CD4-positive, alpha-beta T cell treated with Interleukin-21 for 1 hour (primary cell): ENCODE measurements at places on chromosomes 5 and 9.

- DNase-seq: no peak
Measured at GRCh38 chr5:161340012-161340411, 206.5 kb downstream of the GABRB2 start.

GRCh38 chr5:151904909-151905308 lies 19.7 kb downstream of the GLRA1 start:
- DNase-seq: no peak

DNA sequence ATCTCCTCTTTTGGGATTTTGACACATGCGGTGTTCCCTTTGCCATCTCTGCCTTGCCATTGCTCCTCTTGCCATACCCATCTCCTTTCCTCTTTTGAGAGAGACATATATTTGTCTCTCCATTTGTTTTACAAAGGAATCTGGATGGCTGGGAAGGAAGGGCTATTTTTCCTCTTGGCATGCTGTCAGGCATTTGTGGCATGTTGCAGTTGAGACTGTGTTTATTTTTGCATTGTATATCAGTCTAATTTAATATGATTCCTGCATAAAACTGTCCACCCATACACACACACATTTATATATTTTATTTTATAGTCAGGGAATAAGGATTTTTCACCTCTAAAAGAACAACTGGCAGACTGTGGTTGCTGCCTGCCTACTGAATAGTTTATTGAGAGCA lies 1105.8 kb upstream of the SEMA6A start:
- no peak for DNase-seq

DNA sequence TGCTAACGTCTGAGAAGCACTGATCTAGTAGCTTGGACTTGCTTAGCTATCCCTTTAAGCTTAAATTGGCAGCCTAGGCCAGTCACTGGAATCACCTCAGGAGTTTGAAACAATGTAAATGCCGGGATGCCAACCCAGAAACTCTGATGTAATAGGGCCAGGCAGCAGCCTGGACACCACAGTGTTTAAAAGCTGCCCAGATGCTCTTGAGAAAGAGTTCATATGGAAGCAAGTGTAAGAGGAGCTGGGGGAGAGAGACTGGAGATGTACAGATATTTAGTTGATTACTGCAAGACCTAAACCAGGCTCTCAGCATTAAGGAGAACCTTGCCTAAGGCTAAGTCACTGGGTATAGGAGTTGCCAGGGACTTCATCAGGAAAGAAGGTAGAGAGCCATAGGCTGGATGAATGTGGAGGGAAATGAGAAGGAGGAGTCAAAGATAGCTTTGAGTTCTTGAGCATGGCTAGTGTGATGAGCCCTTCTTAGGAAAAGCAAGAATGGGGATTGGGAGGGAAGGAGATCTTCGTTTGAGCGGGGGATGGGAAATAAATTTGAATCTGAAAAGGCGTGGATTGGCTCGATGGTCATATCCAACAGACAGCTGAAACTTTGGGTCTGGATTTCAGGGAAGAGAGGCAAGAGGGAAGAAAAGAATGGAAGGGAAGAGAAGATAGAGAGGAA lies 392.9 kb upstream of the WWC1 start:
- no peak for DNase-seq

- peak; percentile 27 for DNase-seq
Measured at GRCh38 chr5:174724484-174725260, at the start of gene MSX2. Gene MSX2, plus strand, starts transcription at chr5:174724582. Its CDS starts 78 bp downstream, at chr5:174724660.

- DNase-seq: peak; percentile 56
Measured at GRCh38 chr5:87340716-87341115, 72.0 kb downstream of the CCNH start.

DNA sequence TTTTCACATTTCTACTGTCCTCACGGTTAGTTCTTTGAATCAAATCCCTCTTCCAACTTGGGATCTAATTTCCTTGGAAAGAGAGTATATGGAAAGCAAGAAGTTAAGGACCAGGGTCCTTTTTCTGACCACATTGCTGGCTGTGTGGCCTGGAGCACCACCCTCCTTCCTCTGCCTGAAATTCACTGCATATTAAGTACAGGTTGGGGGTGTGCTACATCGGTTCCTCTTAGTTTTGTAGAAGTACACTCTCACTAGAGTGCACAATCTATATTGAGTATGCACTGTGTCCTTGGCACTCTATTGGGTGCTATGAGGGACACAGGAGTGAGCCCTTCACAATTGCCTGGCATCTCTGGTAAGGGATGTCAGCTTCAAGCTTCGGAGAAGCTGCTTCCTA lies 53.8 kb upstream of the KLF9 start:
- no peak for DNase-seq

- DNase-seq: peak; percentile 25
Measured at GRCh38 chr5:40649463-40650030, 30.2 kb upstream of the PTGER4 start.

GRCh38 chr9:374736-375135 lies 160.1 kb downstream of the DOCK8 start:
- no peak for DNase-seq

- no peak for DNase-seq
Measured at GRCh38 chr9:88538311-88539085, 3.5 kb downstream of the NXNL2 start.

DNA sequence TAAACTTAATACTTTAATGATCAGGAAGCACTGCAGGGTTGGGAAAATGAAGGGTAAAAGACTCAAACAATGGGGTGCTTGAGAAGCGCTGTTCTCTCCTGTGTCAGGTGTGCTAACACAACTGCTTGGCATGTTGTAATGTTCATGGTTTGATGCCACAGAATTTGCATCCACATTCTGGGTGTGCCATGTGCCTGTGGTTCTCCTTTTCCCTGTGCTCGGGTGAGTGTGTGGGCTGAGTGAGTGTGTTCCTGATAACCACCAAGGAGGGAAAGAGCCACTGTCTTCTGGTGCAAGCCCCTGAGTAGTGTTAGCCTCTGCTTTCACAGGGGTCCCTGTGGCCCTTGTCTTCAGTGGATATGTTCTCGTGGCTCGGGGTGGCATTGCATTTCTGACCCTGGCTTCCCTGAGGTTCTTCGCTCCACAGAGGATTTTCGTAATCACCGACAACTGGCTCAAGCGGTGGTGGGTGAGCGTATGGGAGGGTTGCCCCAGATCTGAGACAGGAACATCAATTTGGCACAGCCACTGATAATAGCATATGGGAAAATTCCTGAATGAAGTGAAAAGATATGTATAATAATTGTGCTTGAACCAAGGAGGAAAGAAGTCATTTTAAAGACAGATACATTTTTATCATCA lies 102.0 kb downstream of the MVB12B start:
- DNase-seq: no peak

GRCh38 chr5:148884339-148885020 lies 58.1 kb downstream of the ADRB2 start:
- DNase-seq: no peak

- DNase-seq: no peak
Measured at GRCh38 chr9:37363124-37363523, 59.4 kb upstream of the GRHPR start.

- DNase-seq: no peak
Measured at GRCh38 chr9:87152256-87152655, 204.9 kb upstream of the GAS1 start.

DNA sequence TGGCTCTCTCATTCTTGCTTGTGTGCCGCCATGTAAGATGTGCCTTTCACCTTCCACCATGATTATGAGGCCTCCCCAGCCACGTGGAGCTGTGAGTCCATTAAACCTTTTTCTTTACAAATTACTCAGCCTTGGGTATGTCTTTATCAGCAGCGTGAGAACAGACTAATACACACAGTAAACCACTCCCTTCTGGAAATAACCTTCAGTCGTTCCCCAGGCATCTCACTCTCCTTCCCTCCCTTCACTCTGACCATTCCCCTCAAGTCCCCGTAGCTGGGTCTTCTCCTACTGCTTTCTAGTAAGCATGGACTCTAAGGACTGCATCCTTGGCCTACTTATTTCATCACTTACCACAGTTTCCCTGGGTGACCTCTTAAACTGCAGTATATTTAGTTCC lies 493.9 kb downstream of the CCDC171 start:
- DNase-seq: no peak

DNA sequence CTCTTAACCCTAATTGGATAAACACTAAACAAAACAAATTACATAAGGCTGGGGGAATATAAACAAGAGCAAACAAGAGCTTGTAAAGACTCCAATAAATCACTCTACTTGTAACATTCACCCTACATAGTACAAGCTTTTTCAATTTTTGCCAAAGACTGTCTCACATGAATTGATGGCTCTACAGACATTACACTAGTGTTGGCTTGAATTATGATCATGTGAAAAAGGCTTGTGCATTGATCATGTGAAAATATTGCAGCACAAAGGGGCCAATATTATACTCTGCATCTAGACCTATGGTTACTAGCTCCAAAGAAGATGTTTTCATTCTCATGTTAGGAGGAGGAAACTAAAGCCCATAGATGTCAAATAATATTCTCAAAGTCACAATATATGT lies 212.6 kb downstream of the MCTP1 start:
- DNase-seq: no peak

DNA sequence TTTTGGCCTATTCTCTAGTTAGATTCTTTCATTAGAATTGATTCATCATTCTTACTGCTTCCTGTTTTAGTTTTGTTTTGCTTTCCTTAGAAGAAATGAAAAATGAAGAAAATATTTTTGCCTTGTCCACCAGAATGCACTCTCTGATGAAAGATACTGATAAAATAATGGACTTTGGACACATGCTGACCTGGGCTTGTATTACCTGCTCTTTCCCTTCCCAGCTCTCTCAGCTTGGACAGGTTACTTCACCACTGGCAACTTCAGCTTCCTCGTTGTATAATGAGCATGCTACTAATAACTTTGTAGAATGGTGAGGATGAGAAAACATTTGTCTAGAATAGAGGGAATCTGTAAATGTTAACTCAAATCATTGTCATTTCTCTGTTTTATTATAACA lies 1468.1 kb upstream of the WWC1 start:
- DNase-seq: no peak

GRCh38 chr9:70692431-70692830 lies 278.0 kb upstream of the KLF9 start:
- DNase-seq: no peak

- no peak for DNase-seq
Measured at GRCh38 chr5:174796711-174797192, 72.4 kb downstream of the MSX2 start.

DNA sequence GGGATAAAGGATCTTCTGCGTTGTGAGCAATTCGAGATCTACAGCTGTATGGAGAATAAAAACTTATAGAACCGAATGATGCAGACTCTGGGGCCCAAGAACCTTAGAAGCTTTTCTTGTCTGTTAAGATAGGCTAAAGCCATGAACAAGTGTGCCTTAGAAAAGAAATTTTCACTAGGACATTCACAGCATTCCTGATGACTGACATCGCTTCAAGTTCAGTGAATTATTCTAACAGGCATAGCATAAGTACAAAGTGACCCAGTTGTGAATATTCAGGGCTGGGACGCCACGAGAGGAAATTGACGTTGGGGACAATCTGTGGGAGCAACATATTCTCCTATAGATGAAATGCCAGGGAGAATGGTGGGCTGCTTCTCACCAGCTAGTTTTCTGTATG lies 32.0 kb upstream of the PANK3 start:
- no peak for DNase-seq

- DNase-seq: no peak
Measured at GRCh38 chr5:157168286-157168685, 2.2 kb upstream of the GARIN3 start.

- no peak for DNase-seq
Measured at GRCh38 chr5:171841984-171842776, 56.6 kb downstream of the SMIM23 start.

DNA sequence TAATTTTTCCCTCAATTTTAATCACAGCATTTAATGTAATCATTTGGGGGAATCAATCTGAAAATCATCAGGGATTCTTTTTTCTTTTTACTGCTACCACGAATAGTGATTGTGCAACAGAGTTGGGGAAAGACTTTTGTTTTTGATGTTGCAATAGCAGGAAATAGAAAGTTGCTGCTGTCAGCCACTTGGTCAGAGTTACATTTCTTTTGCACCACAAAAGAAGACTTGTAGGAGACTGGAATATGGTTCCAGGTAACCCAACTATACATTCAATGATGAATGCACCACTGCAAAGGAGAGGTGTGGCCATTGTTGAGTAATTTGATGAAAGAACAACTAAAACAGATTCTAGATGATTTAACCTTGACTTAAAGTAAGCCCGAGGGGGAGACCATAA lies 46.3 kb upstream of the PALM2AKAP2 start:
- DNase-seq: no peak

DNA sequence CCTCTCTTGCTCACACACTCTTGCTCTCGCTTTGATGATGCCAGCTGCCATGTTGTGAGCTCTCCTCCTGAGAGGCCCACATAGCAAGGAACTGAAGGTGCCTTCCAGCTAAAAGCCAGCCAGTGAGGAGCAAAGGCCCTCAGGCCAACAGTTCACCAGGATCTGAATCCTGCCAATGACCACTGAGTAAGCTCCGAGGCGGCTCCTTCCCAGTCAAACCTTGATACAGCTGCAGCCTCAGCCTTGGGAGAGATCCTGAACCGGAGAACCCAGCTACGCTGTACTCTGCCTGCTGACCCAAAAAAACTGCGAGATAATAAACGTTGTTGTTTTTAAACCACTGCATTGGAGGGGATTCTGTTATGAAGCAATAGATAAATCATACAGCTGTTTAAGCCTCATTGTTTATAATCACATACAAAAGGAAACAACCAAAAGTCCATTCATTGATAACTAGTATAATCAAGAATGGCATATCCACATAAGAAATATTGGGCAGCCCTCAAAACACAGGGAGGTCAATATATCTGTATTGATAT lies 49.0 kb upstream of the IFNK start:
- DNase-seq: no peak

DNA sequence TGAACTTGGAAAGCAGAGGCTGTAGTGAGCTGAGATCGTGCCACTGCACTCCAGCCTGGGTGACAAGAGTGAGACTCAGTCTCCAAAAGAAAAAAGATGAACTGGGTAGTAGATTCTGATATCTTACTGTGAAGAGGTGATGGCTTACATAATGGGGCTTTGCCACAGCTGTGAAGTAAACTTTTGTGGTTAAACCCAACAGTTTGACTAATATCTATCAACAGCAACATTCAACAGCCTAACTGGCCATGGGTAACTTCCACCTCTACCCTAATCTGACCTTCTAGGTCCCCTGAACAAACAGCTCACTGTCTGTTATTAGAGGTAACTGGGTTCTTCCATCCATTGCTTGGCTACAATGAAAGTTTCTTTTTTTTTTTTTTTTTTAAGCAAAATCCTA lies 52.1 kb downstream of the TLE1 start:
- no peak for DNase-seq
